ENCODE measurements at places on chromosomes 3 and 15.

DNA sequence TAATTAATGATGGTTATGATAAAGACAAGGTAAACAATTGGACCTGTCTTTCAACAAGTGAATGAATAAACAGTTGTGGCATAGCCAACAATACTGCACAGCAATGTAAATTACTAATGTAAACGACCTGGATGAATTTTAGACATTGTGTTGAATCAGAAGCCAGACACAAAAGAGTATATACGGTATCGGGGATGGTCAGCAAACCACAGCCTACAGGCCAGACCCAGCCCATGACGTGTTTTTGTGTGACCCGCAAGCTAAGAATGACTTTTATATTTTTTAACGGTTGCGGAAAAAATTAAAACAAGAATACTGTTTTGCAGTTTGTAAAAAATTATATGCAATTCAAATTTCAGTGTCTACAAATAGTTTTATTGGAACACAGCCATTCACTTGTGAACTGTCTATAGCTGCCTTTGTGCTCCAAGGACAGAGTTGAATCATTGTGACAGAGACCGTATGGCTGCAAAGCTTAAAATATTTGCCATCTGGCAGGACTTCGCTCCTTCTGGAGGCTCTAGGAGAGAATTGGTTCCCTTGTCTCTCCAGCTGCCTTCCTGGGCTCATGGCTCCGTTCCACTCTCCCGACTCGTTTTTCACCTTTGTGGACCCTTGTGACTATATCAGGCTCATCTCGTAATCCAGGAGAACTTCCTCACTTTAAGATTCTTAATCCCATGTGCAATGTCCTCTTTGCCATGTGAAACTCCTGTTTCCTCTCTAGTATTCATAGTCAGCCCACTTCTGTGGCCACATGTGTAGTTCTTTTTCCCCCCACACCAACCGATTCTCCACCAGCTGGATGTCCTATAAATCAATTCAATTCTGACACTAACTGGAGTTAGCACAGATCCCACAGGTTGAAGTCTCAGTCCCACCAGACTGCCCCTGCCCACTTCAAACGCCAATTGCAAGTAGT lies 72.7 kb downstream of the CMTM8 start:
- no peak for DNase-seq

GRCh38 chr15:52016316-52016715 lies 2.7 kb upstream of the MAPK6 start:
- no peak for DNase-seq

GRCh38 chr3:46895204-46895660 lies 17.7 kb downstream of the PTH1R start:
- no peak for DNase-seq

GRCh38 chr3:6396631-6397030 lies 464.3 kb upstream of the GRM7 start:
- DNase-seq, result no peak

GRCh38 chr3:143222981-143223380 lies 103.4 kb downstream of the CHST2 start:
- no peak for DNase-seq

GRCh38 chr15:82950746-82951370 lies 1.7 kb downstream of the HOMER2 start:
- DNase-seq, result no peak

Data from DMS79 (cell line).